ENCODE measurements at places on chromosomes 2 and 18.

- no peak for DNase-seq
Observed at GRCh38 chr2:43616967-43617680, 19.9 kb upstream of the PLEKHH2 start.

- no peak for DNase-seq
Observed at GRCh38 chr2:23286031-23286757, 98.8 kb upstream of the KLHL29 start.

DNA sequence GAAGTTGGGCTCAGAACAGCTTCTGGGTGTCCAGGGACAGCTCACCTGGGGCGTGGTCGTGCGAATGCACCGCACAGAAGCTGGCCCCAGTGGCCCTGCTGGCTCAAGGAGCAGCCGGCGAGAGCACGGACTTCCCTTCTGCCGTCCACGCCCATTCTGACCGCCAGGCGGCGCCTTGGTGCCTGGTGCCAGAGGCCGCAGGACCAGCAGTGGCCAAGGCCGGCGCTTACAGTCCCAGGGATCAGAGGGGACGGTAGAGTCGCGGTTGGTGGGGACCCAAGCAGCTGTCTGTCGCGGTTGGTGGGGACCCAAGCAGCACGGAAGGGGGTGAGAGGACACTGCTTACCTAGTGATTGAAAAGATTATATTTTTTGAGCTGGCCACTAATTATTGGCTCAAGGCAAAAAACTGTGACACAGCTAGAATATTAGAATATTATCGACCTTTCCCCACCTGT, 25.7 kb downstream of the NPPC start:
- peak; percentile 70 for DNase-seq

GRCh38 chr2:119710281-119710680, 31.3 kb downstream of the TMEM177 start:
- no peak for DNase-seq

GRCh38 chr2:198595721-198596120, 791.3 kb downstream of the PLCL1 start:
- DNase-seq: no peak

DNA sequence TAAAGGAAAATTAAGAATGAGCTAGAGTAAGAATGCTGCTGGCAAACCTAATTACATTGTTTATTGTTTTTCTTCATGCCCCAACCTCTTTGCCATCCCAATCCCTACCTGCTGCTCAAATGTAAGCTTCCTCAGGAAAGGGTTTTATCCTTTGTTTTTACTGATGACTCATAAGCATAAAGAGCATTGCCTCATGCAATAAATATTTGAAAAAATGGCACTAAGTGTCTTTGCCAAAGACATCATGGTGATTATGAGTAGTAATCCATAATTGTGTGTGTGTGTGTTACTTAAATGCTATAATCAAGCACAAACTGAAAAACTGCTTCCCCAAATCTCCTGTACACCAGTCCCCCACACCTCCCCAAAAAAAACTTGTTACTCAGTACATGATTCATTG, 53.4 kb downstream of the DNER start:
- DNase-seq: no peak

DNA sequence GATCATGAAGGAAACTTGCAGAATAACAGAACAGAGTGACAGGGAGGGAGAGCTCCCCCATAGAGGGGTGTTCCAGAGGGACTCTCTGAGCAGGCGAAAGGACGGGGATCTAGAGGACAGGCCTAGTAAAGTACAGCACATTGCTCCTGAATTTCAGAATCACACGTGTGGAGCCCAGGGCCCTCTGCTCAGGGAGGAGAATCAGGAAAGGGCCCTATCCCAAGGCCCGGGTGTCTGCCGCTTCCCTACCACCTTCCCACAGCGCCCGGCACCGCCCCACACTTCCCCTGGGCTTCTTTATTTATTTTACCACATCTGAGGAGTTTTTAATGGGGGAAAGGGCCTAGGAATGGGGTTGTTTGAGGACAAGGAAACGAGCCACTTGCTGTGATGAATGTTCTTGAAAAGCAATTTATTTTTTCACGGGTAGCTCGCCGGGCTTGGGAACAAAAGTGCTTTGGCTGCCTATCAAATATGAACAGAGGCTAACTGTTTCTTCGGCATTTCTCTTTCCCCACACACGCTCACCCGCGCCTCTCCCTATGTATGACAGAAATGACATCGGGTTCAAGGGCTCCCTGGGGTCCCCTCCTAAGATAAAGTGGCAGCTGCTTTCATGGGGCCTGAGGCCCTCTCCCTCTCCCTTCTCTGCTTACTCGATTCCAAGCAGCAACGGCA, 79.3 kb upstream of the GLI2 start:
- no peak for DNase-seq

DNA sequence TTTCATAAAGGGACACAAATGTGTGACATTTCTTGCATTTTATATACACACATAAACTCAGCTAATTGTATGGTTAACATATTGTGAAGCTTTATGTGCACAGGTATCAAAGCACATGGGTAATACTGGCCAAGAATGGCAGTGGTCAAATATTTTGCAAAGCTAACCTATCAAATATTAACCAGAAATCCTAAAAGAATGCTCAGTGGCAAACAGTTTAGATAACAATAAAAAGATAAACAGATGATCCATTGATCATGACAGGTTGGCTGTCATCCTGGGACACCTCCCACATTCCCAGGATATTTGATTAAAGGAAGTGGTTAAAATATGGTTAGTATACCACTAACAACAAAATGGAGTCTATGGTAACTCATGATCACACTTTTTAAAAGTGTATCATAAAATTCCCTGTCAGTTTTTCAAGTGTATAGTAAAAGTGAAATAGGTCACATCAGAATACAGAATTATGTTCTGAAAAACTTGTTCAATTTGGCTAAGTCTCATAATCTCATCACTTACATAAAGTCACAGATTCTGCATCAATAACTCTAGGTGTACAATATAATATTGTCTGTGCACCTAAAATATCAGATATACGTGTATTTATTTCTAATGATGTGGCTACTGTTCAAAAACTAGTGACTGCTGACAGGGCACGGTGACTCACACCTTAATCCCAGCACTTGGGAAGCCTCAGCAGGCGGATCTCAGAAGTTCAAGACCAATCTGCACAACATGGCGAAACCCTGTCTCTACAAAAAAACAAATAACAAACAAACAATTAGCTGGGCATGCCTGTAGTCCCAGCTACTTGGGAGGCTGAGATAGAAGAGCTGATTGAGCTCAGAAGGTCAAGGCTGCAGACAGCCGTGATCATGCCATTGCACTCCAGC, 48.9 kb downstream of the CDH2 start:
- no peak for DNase-seq

GRCh38 chr2:75287624-75288316, 88.5 kb upstream of the TACR1 start:
- DNase-seq: no peak

All from stimulated activated CD4-positive, alpha-beta T cell treated with anti-CD3 and anti-CD28 coated beads, Interleukin-2, amount 100 ng/mL, for 24 hours (primary cell).